ENCODE measurements at places on chromosomes 12 and 14.

DNA sequence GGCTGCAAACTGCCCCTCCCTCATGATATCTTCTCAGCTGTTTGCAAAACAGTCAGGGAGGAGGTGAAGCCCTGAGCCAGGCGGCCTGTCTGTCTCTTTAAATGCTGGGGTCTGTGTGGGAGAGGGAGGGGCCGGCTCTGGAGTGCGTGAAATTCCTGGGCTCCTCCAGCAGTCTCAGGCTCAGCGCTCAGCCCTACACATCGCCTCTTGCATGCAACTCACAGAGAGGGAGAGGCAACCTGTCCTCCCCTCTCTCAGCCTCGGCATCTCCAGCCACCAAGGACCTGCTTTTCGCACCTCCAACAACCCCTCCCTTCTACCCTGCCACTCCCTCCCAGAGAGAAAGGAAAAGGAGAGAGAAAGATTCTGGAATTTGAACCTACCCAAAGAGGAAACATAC, at the start of gene NRXN3:
Gene NRXN3 (plus strand): TSS at position 171 of the 400 bp plus-strand sequence. CDS start 72,721 bp downstream, outside the sequence.
- no peak for DNase-seq
- H3K36me3 ChIP-seq, result no peaks in the 10 kb centered on the region
- no peak within 1 kb of the TSS for H3K4me3 ChIP-seq
- no peak within 1 kb of the TSS for H3K27ac ChIP-seq
- H3K4me1 ChIP-seq, result no peaks in the 10 kb centered on the region

- no peak overlapping the region for H3K4me3 ChIP-seq
- no peaks in the 10 kb centered on the region for H3K36me3 ChIP-seq
- no peaks in the 10 kb centered on the region for H3K4me1 ChIP-seq
- H3K27me3 ChIP-seq, result no peaks in the 10 kb centered on the region
- DNase-seq, result no peak
These were observed 1338.8 kb upstream of the SEL1L start for GRCh38 chr14:82872494-82872893.

DNA sequence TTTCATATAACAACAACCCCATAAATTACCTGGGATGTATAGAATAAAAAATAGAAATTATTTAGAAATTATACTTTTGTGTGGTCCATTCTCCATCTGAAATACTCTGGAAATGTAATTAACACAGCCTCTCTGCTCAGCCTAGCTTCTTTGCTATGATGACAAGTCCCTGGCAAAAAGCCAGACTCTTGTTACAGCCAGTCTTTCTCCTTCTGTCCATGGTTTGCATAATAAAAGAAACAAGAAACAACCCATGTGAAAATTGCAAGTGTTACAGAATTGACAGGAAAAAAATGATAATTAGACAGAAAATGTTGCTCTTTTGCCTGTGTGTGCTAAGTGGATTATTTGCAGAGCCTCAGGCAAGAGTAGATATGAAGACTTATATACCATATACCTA, 61.3 kb downstream of the C12orf50 start:
- no peak overlapping the region for H3K4me3 ChIP-seq
- DNase-seq, result no peak
- H3K27me3 ChIP-seq, result no peaks in the 10 kb centered on the region
- no peaks in the 10 kb centered on the region for H3K36me3 ChIP-seq

DNA sequence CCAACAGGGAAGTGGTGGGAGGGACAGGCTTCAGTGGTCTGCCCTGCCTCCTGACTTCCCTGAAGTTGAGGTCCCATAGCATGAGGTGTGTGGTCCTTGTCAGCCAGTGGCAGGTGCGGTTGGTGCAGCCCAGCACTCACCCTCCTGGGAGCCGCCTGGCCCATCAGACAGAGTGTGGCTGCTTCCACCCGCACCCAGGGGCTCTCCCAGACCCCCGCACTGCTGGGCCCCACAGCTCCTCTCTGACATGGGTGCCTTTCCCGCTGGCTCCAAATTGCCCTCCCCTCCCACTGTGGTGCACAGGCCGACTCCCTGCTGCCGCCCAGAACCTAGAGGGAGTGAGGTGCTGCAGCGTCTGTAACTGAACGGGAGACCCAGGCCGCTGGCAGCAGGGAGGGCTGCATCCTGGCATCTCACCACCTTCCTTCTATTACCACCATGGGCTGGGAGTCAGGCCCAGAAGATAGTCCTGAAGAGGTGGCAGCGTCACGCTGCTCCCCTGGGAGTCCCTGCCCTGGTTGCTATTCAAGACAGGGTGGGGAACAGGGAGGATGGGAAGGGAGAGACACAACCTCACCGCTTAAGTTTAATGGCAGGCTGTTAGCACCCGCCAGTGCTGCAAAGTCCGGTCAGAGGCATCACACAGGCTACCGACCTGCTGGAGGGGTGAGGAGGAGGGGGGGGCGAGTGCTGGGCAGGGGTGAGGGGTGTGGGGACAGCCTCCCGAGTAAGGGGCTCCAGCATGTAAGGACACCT, 180.6 kb upstream of the PRMT8 start:
- H3K4me3 ChIP-seq, result no peak overlapping the region
- no peaks in the 10 kb centered on the region for H3K4me1 ChIP-seq
- no peak for DNase-seq
- no peaks in the 10 kb centered on the region for H3K36me3 ChIP-seq
- peaks cover 56% of the 10 kb centered on the region for H3K27me3 ChIP-seq

- no peak for DNase-seq
- H3K27ac ChIP-seq, result no peak overlapping the region
These were observed 41.3 kb downstream of the FANCM start for GRCh38 chr14:45177076-45177475.

DNA sequence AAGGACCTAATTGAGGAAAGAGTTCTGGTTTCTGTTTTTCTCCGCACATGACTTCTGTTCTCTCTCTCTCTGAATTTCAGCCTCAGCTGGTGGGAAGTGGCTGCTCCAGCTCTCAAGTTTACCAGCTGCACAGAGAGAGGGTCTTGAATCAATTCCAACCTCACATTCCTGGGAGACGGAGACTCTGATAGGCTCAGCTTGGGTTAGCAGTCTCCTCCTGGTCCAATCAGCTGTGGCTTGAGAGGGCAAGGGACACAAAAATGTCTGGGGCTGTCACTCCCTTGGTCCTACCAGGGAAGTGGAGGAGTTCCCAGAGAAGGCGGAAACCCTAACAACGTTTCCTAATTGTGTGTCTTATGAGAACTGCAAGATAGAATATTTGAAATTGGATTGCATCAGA, 7.0 kb downstream of the CCDC63 start:
- DNase-seq, result no peak
- no peak overlapping the region for H3K4me3 ChIP-seq
- H3K27ac ChIP-seq, result no peak overlapping the region
- H3K36me3 ChIP-seq, result no peaks in the 10 kb centered on the region

- no peak overlapping the region for H3K4me3 ChIP-seq
- H3K4me1 ChIP-seq, result no peaks in the 10 kb centered on the region
- H3K27me3 ChIP-seq, result peaks cover 15% of the 10 kb centered on the region
These were observed 15.7 kb downstream of the TBC1D30 start for GRCh38 chr12:64840119-64840518.

- no peak overlapping the region for H3K27ac ChIP-seq
- no peak overlapping the region for H3K4me3 ChIP-seq
- DNase-seq, result no peak
- H3K36me3 ChIP-seq, result no peaks in the 10 kb centered on the region
- H3K4me1 ChIP-seq, result peaks cover 5% of the 10 kb centered on the region
These were observed 15.7 kb downstream of the KCNA5 start for GRCh38 chr12:5059358-5059757.

GRCh38 chr14:23709923-23710322, 73.8 kb downstream of the DHRS2 start:
- DNase-seq, result no peak
- no peaks in the 10 kb centered on the region for H3K4me1 ChIP-seq

GRCh38 chr12:34605510-34605887, 583.2 kb downstream of the ALG10 start:
- peaks cover 48% of the 10 kb centered on the region for H3K36me3 ChIP-seq
- no peak overlapping the region for H3K4me3 ChIP-seq

DNA sequence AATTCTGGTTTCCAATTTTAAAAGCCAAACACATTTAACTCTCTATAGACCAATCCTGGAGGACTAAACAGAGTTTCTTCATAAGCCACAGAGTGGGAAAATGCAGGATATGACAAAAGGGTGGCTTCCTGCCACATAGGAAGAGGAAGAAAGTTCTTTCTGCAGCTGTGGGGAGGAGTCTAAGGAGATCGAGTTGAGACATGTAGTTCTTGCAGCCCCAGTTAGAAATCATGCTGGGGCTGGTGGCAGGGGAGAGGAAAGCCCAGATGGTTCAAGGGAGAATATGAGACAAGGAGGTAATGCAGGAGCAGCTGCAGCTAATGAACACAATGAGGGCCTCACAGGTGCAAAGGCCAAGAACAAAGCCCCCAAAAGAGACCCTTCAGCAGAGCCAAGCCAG, 85.0 kb upstream of the ARID2 start:
- no peaks in the 10 kb centered on the region for H3K36me3 ChIP-seq
- peaks cover 3% of the 10 kb centered on the region for H3K27me3 ChIP-seq
- peaks cover 5% of the 10 kb centered on the region for H3K4me1 ChIP-seq
- H3K4me3 ChIP-seq, result no peak overlapping the region
- DNase-seq, result no peak

- no peak overlapping the region for H3K27ac ChIP-seq
- H3K36me3 ChIP-seq, result peaks cover 3% of the 10 kb centered on the region
- no peak overlapping the region for H3K4me3 ChIP-seq
These were observed 308.0 kb upstream of the SFSWAP start for GRCh38 chr12:131402781-131403396.

DNA sequence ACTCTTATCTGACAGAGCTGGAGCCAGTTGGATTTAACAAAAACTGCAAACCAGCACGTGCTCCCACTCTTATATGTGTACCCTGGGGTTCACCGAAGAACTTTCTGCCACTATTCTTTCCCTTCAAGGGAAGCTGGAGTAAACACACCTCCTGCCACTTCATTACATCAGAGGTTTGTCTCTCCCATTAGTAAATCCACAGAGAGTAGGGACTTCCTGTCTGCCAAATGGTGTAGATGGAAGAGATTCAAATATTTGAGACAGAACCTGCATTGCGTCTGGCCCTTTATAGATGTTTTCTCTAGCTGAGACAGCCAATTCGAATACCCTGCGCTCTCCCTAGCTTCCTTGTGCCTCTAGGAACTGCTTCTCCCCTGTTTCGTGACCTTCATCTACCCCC, 29.1 kb upstream of the AEBP2 start:
- H3K4me3 ChIP-seq, result no peak overlapping the region
- H3K36me3 ChIP-seq, result no peaks in the 10 kb centered on the region
- DNase-seq, result no peak
- H3K4me1 ChIP-seq, result no peaks in the 10 kb centered on the region
- no peak overlapping the region for H3K27ac ChIP-seq
- no peaks in the 10 kb centered on the region for H3K27me3 ChIP-seq

DNA sequence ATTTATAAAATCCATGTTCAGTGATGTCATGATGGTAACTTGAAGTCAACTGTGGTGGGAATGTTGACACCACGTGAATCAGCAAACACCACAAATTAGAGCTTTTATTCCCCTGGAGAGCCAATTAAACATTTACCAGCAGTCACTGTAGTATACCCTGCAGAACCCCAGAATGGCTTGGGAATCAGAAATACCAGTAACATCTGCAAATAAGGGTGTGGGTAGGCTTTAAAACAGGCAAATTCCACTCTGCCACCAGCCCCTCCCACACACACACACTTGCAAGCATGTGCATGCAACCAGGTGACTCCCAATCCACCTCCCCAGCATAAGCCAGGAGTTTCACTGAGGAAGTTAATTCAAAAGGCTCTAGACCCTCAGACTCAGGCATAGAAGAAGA, 63.6 kb upstream of the TMEM263 start:
- no peak overlapping the region for H3K27ac ChIP-seq
- H3K36me3 ChIP-seq, result no peaks in the 10 kb centered on the region

GRCh38 chr12:113179023-113179422, 6.3 kb downstream of the DDX54 start:
- no peak overlapping the region for H3K27ac ChIP-seq
- no peaks in the 10 kb centered on the region for H3K27me3 ChIP-seq

DNA sequence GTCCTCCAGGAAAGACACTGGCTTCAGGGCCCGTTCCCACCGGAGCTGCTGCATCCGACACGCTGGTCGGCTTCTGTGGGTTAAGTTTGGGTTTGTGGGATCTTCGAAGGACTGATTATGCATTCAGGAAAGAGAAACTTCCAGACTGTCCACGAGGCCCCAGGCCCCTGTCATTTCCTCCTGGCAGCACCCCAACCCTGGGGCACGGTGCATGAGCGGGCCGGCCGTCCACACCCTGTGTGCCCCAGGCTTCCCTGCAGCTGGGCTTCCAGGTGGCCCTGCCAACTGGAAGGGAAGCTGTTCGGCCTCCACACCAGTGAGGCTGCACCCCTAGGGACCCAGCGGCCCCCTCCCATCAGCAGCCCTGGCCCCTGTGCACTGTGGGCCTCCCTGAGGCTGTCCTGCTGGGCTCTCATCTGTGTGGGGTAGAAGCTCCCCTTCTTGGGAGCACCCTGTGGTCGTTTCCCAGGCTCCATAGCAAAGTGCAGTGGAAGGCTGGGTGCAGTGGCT, 9.3 kb upstream of the FBRSL1 start:
- H3K27me3 ChIP-seq, result no peaks in the 10 kb centered on the region
- H3K4me3 ChIP-seq, result no peak overlapping the region
- H3K36me3 ChIP-seq, result no peaks in the 10 kb centered on the region

DNA sequence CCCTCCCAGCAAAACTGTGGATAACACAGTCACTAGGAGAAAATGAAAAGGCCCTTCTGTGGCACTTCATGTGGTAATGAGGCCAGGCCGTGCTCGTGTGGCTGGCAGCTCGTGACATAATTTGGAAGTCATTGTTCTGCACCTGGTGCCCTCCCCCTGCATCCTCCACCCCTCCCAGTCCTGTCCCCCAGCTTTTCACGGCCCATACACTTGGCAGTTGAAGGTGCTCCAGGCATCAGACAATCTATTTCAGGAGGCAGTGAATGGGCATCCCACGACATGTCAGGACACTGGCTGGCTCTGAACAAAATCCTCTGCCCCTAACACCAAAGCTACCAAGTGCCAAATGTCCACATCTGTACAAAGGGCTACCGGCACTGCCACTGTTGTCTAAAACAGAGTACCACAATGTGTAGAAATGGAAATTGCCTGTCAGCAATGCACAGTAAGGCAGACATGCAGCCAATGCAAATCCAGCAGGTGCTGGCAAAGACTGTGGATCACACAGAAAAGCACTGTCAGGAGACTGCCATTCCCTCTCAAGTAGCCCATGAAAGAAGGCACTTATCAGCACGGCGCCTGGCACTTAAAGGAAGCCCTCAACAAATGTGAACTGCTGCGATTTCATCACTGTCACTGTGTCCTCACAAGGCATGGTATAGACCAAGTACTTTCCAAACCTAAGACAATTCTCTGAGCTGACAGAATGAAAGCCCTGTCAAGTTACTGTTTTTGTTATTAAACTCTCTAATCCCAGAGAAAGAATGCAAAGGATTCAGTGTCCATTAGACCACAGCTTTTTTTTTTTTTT, 39.1 kb downstream of the CORO1C start:
- peak overlapping the region; percentile 89 for H3K4me3 ChIP-seq
- DNase-seq, result no peak
- H3K4me1 ChIP-seq, result peaks cover 50% of the 10 kb centered on the region
- peaks cover 10% of the 10 kb centered on the region for H3K36me3 ChIP-seq
- H3K27ac ChIP-seq, result peak overlapping the region; percentile 78
- H3K27me3 ChIP-seq, result no peaks in the 10 kb centered on the region

- no peak overlapping the region for H3K4me3 ChIP-seq
- no peaks in the 10 kb centered on the region for H3K27me3 ChIP-seq
- peaks cover 5% of the 10 kb centered on the region for H3K4me1 ChIP-seq
- H3K36me3 ChIP-seq, result peaks cover 17% of the 10 kb centered on the region
These were observed 47.8 kb downstream of the EID3 start for GRCh38 chr12:104351057-104351983.

GRCh38 chr12:49813131-49813530, 15.1 kb downstream of the NCKAP5L start:
- peaks cover 20% of the 10 kb centered on the region for H3K4me1 ChIP-seq
- peaks cover 5% of the 10 kb centered on the region for H3K36me3 ChIP-seq
- H3K27me3 ChIP-seq, result no peaks in the 10 kb centered on the region
- no peak for DNase-seq
- no peak overlapping the region for H3K4me3 ChIP-seq

Data from naive B cell (primary cell).